Right cardiac atrium (tissue), 5 donors: ENCODE measurements at places on chromosomes 11 and 22.

- peak; percentile 4 for DNase-seq
These were observed 27.4 kb downstream of the FBLN1 start for GRCh38 chr22:45529971-45530575.

GRCh38 chr11:73099512-73100266 lies 42.4 kb downstream of the FCHSD2 start:
- no peak for DNase-seq

- DNase-seq = no peak
These were observed 6.5 kb upstream of the CERK start for GRCh38 chr22:46744581-46744980.

DNA sequence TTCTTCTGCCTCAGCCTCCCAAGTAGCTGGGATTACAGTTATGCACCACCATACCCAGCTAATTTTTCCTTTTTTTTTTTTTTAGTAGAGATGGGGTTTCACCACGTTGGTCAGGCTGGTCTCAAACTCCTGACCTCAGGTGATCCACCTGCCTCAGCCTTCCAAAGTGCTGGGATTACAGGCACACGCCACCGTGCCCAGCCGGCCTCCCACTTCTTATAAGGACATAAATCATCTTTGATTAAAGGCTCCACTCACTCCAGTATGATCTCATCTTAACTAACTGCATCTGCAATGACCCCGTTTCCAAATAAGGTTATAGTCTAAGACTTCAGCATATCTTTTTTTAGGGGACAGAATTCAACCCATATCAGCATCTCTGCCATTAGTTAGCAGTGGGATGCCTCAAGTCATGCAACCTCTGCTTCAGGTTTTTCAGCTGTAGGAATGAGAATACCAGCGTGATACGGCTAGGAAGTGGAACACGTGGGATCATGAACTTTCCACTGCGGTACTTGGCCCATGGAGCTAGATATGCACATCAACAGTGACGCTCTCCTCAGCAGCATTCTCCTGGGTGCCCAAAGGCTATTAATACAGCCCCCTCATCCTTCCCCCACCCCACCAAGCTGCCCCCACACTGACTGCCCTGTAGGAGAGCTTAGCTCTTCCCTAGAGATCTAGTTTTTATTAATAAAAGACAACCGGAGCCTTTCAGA lies 41.4 kb downstream of the MCHR1 start:
- no peak for DNase-seq
